ENCODE measurements at places on chromosomes 3 and 15.

- no peak for DNase-seq
Observed at GRCh38 chr3:115662356-115662755, 39.0 kb downstream of the GAP43 start.

DNA sequence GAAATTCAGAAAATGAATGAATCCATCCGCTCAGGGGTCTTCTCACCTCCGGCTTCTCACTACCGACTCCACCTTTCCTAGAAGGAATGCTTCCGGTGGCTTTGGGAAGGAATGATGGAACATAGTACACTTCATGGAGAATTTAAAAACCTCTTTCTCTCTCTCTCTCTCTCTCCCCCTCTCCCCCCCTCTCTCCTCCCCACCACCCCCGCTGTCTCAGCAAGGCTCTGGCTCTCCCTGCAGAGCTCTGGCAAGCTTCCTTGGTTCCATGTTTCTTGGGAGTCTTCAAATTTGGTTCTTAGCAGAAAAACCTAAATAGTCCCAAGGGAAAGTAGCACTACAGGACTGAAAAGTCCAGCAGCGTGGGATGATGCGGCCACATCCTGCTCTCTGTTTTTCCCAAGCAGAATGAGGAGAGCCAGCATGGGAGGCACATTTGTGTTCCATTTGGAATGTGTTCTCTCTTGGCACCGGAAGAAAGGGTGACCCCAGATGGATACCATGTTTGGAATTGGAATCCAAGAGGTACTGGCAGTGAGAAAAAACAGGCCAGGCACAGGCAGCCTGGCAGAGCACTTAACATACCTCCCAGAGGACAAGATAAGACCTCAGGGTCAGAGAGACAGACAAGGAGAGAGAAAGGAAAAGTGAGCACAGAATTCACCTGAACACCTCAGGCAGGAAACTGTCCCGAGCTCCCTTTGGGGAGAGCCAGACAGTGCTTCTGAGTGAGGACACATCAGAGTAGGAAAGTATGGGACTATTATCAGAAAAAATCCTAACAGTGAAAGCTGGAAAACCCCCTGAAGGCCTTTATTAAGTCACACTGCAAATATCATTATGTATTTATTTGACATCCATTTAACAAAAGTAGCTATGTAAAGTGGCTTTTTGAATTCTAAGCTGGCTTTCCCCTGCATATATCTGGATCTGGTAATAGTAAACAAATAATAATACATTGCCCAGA, at the start of gene POPDC2:
TSS of gene POPDC2 (minus strand) at position 116 of the 967 bp plus-strand sequence. CDS start 166 bp downstream, outside the sequence.
- DNase-seq = no peak

GRCh38 chr3:178454726-178455125, 81.5 kb upstream of the KCNMB2 start:
- DNase-seq = no peak

GRCh38 chr3:30069056-30069455, 537.3 kb upstream of the TGFBR2 start:
- DNase-seq = no peak

- no peak for DNase-seq
Observed at GRCh38 chr15:37109872-37110572, 9.7 kb upstream of the MEIS2 start.

DNA sequence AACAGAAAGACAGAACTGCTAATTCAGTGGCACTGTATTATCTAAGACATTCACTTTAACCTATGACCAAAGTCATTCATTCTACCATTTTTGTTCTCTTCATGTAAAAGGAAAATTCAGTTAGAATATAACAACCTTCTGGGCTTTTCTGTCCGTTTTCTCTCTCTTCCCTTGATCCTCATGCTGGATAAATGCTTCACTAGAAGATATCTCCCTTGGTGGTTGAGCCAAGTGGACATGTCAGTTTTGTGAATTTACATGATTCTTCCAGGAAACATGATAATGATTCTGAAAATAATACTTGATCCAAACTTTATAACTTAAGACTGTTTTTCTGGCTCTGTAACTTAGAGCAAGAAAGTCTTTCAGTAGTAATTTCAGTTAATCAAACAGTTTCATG, 1012.2 kb downstream of the SQOR start:
- no peak for DNase-seq

DNA sequence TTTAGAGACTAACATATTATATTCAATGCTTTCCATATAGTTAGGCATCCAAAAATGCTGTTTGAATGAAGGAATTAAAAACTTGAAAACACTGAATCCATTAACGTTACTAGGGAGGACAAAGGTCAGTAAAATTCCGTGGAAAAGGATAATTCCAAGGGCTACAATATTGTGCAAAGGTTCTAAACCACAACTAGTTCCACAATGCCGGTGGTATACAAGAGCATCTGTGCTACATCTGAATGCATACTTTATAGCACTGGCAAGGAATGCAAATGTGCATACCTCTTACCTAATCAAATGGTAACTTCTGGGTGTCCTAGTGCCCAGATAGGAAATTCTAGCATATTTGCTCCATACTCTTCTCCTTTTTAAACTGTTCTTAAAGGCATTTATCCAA, 2.2 kb downstream of the ICE2 start:
- DNase-seq = no peak

DNA sequence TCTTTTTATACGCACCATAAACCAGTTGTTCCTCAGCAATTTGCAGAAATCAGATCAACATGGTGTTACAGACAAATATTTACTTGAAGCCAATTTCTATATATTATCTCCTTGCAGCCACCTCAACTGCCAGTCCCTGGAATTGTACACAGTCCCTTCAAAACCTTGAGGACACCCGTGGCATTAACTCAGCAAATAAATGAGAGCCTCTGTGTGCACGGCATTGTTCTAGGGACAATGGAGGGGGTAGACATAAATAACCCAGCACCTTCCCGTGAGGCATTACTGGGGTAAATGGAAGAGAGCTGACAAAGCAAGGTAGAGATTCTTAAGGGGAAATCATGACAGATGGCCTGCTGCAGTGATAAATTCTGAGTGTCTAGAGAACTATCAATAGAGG, 12.5 kb downstream of the TM2D3 start:
- DNase-seq = no peak

DNA sequence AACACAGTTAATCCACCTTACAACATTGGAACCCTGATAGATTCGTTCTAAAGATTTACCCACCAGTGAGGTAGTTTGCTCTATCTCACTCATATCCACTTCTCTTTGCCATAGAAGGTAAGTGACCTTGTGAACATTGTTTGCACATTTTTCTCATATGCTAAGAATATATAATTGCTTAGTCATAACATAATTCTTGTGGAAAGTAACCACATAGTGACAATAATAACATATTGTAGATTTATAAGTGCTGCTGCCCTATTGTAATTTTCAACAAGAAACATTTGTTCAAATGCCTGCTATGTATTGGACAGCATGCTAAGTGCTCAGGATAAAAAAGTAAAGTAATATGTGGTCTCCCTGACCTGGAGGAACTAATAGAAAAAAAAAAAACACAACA, 554.2 kb upstream of the KCNMB2 start:
- DNase-seq = no peak

- DNase-seq = no peak
Observed at GRCh38 chr3:189276444-189277219, 104.9 kb downstream of the TPRG1 start.

GRCh38 chr3:105822171-105823123, 46.4 kb downstream of the CBLB start:
- DNase-seq = no peak

- no peak for DNase-seq
Observed at GRCh38 chr3:53728606-53729005, 117.6 kb downstream of the CHDH start.

DNA sequence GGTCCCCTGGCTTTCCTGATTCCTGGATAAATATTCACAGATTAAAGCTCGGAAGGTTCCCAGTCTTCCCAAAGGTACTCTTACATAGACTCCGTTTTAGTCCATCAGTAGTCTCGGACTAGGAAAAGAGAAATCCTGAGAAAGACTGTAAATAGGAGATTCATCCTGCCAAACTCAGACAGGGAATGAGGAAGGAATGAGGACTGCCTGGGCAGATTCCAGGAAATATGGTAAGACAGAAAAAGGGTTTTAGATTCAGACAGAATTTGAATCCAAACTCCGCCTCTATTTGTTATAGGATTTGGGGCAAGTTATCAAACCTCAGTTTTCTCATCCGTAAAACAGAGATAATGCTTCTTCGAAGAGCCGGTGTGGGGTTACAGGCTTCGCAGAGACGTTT, 77.8 kb upstream of the VGLL4 start:
- no peak for DNase-seq

- DNase-seq = no peak
Observed at GRCh38 chr3:35633332-35634124, 5.8 kb upstream of the ARPP21 start.

DNA sequence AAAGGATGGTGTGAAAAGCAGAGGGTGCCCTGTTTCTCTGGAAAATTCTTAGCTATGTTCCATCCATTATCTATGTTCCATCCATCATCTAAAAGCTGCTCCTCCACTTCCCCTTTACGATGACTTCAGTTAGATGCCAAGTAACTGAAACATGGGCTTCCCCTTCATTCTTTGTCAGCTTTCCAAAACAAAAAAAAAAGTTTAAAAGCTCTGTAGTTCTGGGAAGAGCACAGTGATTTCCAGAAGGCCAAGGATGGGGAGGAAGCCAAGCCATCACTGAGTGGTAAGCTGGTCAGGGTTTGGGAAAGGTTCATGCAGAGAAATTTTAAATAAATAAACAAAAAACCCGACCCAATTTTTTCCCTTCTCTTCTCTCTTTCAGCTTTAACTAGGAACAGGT, 111.5 kb downstream of the CFAP44 start:
- no peak for DNase-seq

GRCh38 chr3:143172062-143172794, 52.7 kb downstream of the CHST2 start:
- no peak for DNase-seq

GRCh38 chr3:38606561-38606960, 42.9 kb downstream of the SCN5A start:
- no peak for DNase-seq

DNA sequence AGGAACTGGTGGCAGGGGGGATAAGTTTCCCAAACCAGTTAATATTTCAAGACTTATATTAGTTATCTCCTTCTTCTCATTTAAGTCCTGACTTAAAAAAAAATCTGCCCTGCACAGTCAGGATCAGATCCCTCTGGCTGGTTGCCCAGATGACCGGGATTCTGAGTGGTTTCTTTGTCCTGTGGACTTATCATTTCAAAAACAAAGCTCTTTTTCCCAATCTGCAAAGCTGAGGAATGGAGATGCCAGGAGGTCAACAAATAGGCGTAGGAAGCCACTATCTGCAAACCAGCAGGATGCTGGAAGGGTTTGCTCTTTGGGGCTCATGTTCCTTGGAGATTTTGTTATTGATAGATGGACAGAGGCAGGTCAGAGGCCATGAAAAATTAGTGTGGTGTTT, 5.8 kb downstream of the C3orf20 start:
- DNase-seq = no peak

DNA sequence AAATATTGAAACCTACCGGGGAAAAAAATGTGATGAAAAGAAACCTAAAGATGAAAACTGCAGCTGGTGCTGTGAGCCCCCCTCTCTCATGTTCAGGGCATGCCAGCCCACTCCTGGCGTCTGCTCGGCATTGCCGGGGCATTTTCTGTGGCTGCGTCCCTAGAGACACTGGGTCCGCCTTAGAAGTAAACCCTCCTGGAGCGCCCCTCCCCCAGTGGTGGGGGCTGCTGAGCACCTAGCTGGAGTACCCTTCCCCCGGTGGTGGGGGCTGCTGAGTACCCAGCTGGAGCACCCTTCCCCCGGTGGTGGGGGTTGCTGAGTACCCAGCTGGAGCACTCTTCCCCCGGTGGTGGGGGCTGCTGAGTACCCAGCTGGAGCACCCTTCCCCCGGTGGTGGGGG, 24.5 kb upstream of the GABRA5 start:
- DNase-seq = no peak

- no peak for DNase-seq
Observed at GRCh38 chr15:67745073-67746006, 80.0 kb upstream of the SKOR1 start.

DNA sequence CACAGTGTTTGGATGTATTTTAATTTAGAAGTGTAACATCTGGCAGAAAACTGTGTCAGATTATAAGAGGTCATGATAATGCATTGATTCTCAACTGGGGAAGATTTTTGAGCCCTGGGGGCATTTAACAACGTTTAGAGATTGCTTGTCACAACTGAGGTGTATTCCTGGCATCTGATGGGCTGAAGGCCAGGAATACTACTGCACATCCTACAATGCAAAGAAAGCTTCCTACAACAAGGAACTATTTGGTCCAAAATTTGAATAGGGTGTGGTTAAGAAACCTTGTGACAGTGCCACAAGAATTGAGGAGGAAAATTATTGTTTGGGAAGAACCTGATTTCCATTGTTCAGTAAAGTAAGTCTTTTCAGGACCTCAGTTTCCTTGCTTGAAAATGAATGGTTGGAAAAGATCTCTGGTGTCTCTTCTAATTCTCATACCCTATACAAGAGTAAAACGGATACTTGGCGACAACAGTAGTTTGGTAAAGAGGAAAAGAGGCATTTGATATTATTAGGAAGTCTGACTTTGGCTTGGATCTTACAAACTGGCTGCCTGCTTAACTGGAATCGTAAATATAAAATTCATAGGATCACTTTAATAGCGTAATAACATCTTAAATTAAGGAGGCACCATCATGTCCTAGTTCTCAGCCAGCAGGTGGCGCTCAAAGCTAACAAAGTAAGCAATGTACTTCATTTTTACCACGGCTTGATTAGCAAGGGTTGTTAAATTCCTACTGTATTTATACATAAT, 4.3 kb downstream of the DAZL start:
- DNase-seq = peak; percentile 64

DNA sequence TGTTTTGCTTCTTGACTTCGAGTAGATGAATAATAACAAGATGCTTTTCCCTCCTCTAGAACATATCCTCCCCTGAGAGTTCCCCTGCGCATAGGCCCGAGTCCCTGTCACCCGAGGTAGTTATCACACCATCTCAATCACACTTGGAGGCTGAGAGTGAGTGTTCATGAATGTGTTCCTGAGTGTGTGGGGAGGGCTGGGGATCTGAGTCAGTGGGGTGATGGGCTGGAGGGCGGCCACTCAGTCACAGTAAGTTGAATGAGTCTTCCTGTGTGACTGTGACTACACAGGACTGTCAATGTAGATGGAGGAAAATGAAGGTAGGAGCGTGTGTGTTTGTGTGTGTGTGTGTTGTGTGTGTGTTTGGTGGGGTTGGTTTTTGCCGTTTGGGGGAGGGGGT, 71.0 kb downstream of the SETD5 start:
- no peak for DNase-seq

GRCh38 chr15:49439678-49440395, 16.8 kb downstream of the FGF7 start:
- DNase-seq = no peak

DNA sequence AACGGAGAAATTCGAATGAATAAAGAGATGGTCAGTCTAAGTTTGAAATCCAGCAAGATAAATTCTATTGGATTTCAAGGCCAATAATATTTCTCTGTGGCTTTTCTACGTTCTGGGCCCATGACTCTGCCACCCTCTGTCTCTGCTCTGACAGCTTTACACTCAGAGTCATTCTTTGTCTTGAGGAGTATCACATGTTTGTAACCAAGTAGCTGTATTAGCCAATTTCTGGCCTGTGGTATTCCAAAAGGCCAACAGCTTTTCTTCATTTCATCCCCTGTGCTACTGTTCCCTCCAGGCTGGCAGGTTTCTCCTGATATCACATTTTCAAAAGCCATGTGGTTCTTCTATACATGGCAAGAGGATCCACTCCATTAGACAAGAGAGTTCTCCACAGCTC, 324.1 kb upstream of the CNTN4 start:
- no peak for DNase-seq

- no peak for DNase-seq
Observed at GRCh38 chr3:13479332-13479581, 849 bp upstream of the HDAC11 start.
